ENCODE measurements at places on chromosomes 6 and 20.

- H3K27me3 ChIP-seq, result peaks cover 15% of the 10 kb centered on the region
- no peak overlapping the region for H3K27ac ChIP-seq
- H3K4me3 ChIP-seq, result no peak overlapping the region
- no peaks in the 10 kb centered on the region for H3K4me1 ChIP-seq
Observed at GRCh38 chr6:135280375-135281136, 99.4 kb downstream of the MYB start.

DNA sequence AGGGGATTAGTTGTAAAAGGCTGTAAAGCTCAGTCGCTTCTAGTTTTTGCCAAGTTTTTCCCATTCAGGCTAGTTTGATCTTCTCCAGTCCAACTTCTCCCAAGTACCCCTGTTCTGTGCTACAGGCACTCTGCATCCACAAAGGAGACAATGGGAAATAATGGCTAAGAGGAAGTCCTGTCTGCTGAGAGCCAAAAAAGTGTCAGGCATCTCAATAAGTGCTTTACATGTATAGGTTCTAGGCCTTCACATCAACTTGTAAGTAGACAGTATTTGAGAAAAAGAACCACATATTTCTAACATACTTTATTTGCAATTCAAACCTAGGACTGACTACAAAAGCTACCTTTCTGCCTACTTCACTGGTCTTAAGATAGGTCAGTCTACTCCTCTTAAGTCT lies 4.9 kb downstream of the HTR1B start:
- H3K4me3 ChIP-seq, result no peak overlapping the region
- DNase-seq, result no peak
- peaks cover 4% of the 10 kb centered on the region for H3K4me1 ChIP-seq
- H3K36me3 ChIP-seq, result no peaks in the 10 kb centered on the region

- no peaks in the 10 kb centered on the region for H3K27me3 ChIP-seq
- no peaks in the 10 kb centered on the region for H3K36me3 ChIP-seq
- H3K4me1 ChIP-seq, result no peaks in the 10 kb centered on the region
- no peak for DNase-seq
- H3K4me3 ChIP-seq, result no peak overlapping the region
Observed at GRCh38 chr6:130769861-130770260, 57.3 kb upstream of the SMLR1 start.

DNA sequence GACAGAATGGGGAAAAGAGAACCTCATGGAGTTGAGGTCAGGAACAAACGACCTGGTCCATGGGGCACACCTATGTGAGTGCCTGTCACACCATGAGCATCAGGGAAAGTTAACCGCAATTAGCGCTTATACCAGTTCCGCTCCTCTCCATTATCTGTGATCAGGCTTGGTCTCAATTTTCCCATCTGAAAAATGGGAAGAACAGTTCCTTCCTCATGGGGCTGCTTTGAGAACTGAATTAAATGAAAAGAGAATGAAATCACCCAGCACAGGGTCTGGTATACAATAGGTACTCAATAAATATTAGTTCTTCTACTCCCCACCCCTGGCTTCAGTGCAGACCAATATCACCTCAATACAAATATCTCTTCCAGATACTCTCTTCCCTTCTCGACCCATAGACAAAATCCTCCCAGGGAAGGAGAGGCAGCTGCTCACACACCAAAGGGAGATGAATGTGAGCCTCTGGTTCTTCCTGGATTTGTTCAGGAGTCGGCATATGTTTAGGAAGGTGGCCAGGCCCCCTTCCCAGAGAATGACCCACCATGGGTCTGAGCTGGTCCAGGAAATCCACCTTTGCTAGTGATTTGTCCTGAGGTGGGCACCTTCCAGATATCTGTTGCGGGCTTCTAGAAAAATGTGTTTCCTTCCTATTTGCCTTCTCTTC lies 2.4 kb upstream of the PTGIS start:
- H3K4me3 ChIP-seq, result no peak overlapping the region
- H3K27me3 ChIP-seq, result peaks cover 65% of the 10 kb centered on the region
- DNase-seq, result no peak
- H3K4me1 ChIP-seq, result no peaks in the 10 kb centered on the region

- DNase-seq, result no peak
- no peaks in the 10 kb centered on the region for H3K36me3 ChIP-seq
- H3K27ac ChIP-seq, result no peak overlapping the region
- peaks cover 13% of the 10 kb centered on the region for H3K27me3 ChIP-seq
- no peaks in the 10 kb centered on the region for H3K4me1 ChIP-seq
Observed at GRCh38 chr6:163118941-163119340, 295.6 kb upstream of the QKI start.

DNA sequence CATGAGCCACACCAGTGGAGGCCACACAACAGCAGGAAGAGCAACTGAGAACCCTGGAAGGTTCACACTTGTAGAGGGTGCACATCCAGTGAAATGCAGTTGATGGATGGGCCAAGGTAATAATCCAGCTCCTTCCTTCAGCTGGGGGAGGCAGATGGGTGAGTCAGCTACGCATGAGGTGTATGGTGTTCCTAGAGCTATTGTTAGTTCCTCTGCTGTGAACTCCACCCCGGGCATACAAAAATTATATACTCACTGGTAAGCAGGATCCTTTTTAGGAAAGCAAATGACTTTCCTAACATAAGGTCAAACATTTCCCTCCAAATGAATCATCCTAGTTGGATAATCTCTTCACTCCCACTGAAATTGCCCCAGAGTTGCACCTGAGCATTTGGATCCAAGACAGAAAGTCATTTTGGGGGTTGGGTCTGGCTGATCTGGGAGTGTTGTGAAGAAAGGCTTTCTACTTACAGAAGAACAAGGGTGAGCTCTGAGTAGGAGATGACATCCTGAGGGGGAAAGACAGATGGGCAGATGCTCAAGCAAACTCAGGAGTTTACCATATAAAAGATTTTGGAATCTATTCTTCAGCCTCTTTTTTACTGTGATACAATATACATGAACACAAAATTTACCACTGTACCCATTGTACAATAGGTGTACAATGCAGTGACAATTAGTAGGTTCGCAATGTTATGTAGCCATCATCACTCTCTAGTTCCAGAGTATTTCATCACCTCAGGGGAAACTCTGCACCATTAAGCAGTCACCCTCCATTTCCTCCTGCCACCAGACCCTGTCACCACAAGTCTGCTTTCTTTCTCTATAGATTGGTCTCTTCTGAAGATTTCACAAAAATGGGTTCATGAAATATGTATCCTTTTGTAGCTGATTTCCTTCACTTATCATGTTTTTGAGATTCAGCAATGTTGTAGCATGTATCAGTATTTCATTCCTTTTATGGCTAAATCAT lies 11.1 kb downstream of the HLA-F start:
- no peak overlapping the region for H3K4me3 ChIP-seq
- H3K36me3 ChIP-seq, result peaks cover 16% of the 10 kb centered on the region
- H3K4me1 ChIP-seq, result peaks cover 18% of the 10 kb centered on the region

DNA sequence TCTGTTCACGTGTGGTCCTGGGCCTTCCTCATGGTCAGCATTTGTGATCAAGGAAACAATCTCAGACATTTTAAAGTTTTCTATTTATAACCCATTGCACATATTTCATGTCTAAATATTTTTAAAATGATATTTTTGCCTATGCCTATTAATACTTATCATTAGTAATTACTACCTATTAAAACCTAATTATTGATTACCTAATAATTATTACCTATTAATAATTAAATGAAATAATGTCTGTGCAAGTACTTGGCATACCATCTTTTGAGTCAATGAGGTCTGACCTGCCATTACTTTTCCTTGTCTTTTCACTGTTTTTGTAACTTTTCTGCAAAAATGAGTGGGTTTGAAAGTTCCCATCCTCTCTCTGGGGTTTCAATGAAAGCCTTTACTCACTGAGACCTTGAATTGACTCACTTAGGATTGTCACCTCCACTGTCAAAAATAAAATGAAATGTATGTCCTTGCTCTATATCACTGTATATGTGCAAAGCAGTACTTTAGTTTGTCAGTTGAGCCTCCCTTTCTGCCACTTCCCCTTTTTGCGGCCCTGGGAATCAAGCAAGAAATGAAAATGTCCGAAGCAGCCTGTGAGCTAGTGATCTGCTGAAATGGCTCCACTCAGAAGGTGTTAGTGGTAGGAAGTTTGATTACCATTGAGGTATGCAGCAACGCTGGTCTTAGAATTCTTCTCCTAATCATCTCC lies 87.8 kb downstream of the L3MBTL3 start:
- H3K4me1 ChIP-seq, result peaks cover 29% of the 10 kb centered on the region
- H3K27me3 ChIP-seq, result no peaks in the 10 kb centered on the region
- peaks cover 19% of the 10 kb centered on the region for H3K36me3 ChIP-seq
- H3K4me3 ChIP-seq, result no peak overlapping the region
- no peak overlapping the region for H3K27ac ChIP-seq

GRCh38 chr6:9766240-9766915 lies 648.5 kb downstream of the TFAP2A start:
- DNase-seq, result no peak
- no peaks in the 10 kb centered on the region for H3K4me1 ChIP-seq
- no peaks in the 10 kb centered on the region for H3K27me3 ChIP-seq
- H3K4me3 ChIP-seq, result no peak overlapping the region
- no peaks in the 10 kb centered on the region for H3K36me3 ChIP-seq

DNA sequence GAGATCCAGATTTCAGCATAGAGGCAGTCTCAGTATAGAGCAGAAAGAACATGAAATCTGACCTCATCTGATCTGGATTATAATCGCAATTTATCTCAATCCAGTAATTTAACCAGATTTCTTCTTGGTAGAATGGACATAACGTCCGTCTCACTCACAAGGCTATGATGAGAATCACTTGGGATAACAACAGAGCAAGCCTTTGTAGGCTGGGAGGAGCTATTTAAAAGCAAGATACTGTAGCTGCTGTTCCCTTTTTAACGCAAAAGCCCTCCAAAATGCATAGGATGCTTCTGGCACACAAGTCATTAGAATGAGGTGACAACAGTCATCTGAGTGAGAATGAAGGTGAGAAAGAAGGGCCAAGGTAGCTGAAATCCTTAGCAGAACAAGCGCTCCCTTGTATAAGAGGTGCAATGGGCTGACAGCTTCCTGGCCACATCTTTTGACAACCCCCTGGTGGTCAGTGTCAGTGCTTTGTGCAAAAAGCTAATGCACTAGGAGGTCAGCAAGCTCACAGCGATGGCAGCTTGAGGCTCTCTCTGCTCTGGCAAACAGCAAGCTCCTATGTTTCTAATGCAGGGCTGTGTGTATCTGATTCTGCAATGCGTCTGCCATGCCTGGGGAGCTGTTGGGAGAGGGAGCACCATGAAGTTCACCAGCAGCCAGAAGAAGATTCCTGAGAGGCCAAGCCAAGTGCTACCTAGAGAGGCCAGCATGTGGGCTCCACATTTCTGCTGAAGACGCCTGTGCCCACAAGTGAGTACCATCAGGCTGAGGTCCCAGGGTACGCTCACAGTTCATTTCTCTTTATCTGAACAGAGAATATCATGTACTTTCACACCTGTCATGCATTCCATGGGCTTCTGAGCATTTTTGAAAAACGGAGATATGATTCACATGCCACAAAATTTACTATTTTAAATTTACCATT lies 16.2 kb downstream of the METTL24 start:
- H3K27ac ChIP-seq, result no peak overlapping the region
- no peaks in the 10 kb centered on the region for H3K4me1 ChIP-seq

DNA sequence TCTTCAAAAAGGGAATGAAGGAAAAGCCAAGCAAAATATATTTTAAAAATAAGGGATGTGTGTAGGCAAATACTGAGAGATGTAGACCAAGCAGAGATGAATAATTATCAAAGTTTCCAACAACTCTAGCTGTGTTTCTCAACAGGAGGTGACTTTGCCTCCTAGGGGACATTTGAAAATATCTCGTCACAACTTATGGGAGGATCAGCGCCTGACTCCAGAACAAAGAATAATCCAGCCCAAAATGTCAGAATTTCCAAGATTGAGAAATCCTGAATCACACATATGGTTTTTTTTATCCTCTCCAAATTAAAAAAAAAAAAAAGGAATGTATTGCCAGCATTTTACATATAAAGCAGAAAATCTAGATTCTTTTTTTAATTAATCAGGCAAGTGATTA lies 241.2 kb upstream of the ZFP64 start:
- no peaks in the 10 kb centered on the region for H3K27me3 ChIP-seq
- no peaks in the 10 kb centered on the region for H3K4me1 ChIP-seq
- no peak overlapping the region for H3K4me3 ChIP-seq
- no peaks in the 10 kb centered on the region for H3K36me3 ChIP-seq
- peak overlapping the region; percentile 50 for H3K27ac ChIP-seq

GRCh38 chr6:131761060-131761761 lies 46.6 kb upstream of the ENPP1 start:
- H3K36me3 ChIP-seq, result no peaks in the 10 kb centered on the region
- H3K27ac ChIP-seq, result no peak overlapping the region
- H3K4me3 ChIP-seq, result no peak overlapping the region
- no peak for DNase-seq
- no peaks in the 10 kb centered on the region for H3K4me1 ChIP-seq
- H3K27me3 ChIP-seq, result peaks cover 21% of the 10 kb centered on the region

GRCh38 chr20:16828666-16829305 lies 80.6 kb downstream of the OTOR start:
- no peaks in the 10 kb centered on the region for H3K36me3 ChIP-seq
- H3K4me1 ChIP-seq, result no peaks in the 10 kb centered on the region
- H3K27me3 ChIP-seq, result peaks cover 7% of the 10 kb centered on the region
- DNase-seq, result no peak

- no peaks in the 10 kb centered on the region for H3K36me3 ChIP-seq
- no peaks in the 10 kb centered on the region for H3K4me1 ChIP-seq
- DNase-seq, result no peak
- H3K27me3 ChIP-seq, result peaks cover 1% of the 10 kb centered on the region
Observed at GRCh38 chr20:43565758-43566104, 6.9 kb downstream of the SGK2 start.

GRCh38 chr20:54474046-54474445 lies 1.3 kb upstream of the DOK5 start:
- H3K4me3 ChIP-seq, result no peak overlapping the region
- no peak for DNase-seq
- H3K4me1 ChIP-seq, result no peaks in the 10 kb centered on the region
- no peaks in the 10 kb centered on the region for H3K36me3 ChIP-seq
- no peak overlapping the region for H3K27ac ChIP-seq

DNA sequence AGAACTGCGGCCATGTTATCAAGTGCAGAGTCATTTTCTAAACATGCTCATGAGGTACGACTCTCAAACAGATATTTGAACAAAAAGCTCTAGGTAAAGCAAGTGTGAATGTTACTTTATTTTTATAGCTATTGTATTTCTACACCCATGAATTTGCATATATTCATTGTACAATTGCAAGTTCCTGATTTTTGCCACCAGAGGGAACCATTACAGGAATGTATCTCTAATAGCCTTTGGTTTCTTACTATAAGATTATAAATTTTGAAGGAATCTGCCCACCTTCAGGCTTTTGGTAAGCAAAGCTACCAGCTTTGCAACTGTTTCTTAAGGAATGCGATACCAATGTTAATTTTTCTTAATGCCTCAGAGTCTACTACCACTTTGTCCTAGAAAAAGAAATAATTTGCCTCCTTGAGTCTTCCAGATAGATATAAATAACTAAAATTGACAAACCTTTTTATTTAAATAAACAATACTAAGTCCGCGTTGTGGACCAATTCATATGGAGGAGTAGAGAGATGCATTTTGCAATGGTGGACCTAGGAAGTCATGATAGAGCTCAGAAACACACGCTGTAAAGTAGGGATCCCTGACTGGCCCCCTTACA lies 125.4 kb upstream of the SAMD5 start:
- H3K27ac ChIP-seq, result no peak overlapping the region
- H3K27me3 ChIP-seq, result no peaks in the 10 kb centered on the region
- H3K4me3 ChIP-seq, result no peak overlapping the region
- H3K36me3 ChIP-seq, result peaks cover 12% of the 10 kb centered on the region

- no peak overlapping the region for H3K4me3 ChIP-seq
- no peaks in the 10 kb centered on the region for H3K4me1 ChIP-seq
- H3K36me3 ChIP-seq, result no peaks in the 10 kb centered on the region
- no peak overlapping the region for H3K27ac ChIP-seq
- no peak for DNase-seq
Observed at GRCh38 chr20:14764511-14765369, 427.3 kb upstream of the FLRT3 start.
